ENCODE measurements at places on chromosomes 5 and 9.

DNA sequence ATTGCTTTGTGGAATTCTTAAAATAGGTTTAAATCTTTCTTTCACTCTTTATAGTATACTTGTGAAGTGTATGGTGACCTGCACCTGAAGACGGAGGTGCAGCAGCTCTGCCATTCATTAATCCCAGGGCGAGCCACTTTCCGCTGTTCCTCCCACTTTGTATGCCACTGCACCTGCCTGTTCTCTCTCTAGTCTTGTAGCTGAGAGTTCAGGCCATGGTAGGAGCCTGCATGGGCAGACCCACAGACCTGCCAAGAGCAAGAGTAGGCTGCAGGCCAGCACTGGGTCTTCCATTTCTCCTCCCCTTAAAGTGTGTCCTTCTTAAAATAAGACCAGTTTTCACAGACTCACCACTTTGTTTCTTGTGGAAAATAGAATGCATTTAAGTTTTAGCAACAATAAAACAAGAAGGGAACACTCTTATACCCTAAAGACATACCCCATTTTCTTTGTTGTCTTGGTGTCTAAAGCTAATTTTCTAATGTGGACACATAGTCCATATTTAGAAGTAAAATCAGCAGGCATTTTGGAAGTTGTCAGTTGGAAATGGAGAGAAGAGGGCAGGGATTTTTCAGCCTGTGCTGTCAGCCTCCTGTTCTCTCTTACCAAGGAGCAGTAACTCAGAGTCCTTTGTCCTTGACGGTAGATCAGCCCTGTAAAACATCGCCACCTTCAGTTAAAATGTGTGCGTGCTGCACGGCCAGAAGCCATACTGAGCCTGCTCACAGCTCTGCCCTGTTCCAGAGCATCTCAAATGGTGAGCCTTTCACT, 103.2 kb downstream of the SNCAIP start:
- DNase-seq = no peak

- DNase-seq = no peak
Observed at GRCh38 chr5:122322801-122323548, 10.9 kb downstream of the SNCAIP start.

DNA sequence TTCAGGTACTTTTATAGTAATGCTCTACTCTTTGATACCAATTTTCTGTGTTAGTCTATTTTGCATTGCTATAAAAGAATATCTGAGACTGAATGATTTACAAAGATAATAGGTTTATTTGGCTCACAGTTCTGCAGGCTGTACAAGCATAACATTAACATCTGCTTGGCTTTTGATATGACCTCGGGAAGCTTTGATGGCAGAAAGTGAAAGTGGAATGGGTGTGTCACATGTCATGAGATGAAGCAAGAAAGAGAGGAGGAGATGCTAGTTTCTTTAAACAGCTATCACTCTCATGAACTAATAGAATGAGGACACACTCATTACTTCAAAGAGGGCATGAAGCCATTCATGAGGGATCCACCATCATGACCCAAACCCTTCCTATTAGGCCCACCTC, 270.9 kb upstream of the IL12B start:
- no peak for DNase-seq

DNA sequence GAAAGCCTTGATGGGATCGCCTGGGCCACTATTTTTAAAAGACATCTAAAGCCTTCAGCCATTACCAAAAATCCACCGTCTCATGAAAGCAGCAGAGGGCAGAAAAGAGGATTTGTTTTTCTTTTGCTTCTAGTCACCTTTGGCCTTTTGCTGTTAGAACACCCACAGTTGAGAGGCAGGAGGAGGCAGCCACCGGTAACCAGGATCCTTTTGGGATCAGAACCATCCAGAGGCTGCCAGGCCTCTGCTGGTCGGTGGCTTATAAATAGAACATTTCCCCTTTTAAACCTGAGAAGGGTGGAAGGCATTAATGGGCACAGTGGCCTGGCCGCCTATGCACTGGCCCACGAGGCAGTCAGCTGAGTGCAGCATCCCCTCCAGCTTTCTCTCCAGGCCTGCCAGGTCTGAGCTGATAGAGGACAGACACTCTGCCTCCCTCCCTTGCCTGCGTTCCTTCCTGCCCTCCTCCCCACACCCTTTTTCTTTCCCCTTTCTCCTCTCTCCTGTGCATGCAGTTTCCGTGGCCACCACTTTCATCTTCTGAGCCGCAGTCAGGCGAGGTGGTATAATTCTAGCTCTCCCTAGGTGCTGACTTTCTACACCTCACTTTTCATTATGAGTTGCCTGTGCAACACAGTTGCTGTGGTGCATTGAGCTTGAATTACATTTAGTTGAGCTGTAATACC, 253.4 kb downstream of the ARHGAP26 start:
- no peak for DNase-seq

DNA sequence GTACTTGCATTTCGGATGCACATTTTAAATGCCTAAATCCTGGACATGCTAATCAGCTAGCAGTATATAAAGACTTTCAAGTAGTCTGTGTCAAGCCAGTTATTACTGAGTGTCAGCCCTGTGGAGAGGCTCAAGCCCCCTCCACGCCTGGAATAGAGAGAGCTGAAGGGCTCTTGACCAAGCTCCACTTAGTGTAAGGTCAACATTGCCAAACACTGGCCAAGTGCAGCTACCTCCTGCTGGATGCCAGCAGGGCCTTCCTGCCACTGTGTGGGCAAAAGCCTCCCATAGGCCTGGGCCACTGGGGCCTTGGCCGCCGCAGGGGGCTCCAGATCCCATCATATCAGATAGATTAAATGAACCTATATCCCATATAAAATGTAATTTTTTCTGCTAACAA, 239.4 kb upstream of the PANK3 start:
- DNase-seq = no peak

- no peak for DNase-seq
Observed at GRCh38 chr9:118029425-118029824, 325.2 kb downstream of the TLR4 start.

- no peak for DNase-seq
Observed at GRCh38 chr5:140178086-140178410, 3.1 kb downstream of the CYSTM1 start.

DNA sequence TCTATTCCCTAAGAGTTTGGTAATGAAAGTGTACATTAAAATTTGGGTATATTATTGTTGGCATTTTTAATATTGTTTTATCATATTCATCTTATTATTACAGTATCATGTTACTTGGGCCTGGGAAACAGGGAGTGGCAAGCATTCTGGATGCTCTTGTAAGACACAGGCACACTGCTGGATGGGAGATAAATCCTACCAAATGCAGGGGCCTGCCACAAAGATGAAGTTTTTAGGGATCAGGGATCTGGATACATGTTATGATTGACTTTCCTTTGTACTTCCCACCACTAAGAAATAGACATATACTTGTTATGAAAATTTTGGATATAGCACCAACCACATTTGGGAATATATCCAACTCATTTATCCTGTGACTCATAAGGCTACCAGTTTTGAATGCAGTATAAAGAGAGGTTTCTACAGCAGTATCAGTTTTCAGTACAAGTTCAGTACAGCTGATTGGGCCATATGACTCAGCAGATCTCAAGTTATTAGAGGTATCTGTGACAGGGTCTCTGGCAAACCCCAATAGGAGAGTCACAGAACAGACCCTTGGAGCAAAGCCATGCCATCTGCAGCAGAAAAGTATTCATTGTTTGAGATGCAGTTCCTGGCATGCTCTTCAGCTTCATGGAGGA, 360.1 kb downstream of the DMAC1 start:
- no peak for DNase-seq

GRCh38 chr5:135215617-135216470, 181.8 kb upstream of the PITX1 start:
- no peak for DNase-seq

DNA sequence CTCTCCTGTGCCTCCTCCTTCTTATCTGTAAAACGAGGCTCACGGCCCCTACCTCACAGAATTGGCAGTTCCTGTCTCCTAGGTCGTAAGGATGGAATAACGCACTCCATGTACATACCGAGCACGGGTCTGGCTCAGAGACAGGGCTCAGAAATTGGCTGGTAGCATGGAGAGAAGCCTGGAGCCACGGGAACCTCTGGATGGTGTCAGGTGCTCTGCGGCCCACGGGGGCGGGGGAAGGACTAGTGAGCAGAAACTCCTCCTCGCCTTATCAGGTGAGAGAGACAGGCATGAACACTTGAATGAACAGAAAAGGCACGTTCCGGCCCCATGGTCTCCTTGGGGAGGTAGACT, 15.4 kb upstream of the C5orf47 start:
- DNase-seq = no peak

DNA sequence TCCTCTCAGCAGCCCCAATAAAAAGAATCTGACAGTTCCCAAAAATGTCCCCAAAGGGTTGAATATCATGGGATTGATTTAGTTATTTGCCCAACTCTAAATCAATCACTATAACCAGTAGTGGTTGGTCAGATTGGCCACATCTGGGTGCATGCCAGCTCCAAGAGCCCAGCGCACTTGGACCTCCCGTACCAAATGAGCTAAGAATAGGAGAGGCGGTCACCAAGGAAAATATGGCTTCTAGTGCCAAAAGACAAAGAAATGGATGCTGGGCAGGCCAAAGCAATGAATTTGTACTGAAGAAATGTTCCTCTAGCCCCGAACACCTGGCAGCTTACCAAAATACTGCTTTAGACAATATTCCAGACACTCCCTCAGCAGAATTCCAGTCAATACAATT, 80.3 kb downstream of the RCL1 start:
- no peak for DNase-seq

GRCh38 chr5:37771731-37772130, 68.1 kb downstream of the GDNF start:
- no peak for DNase-seq

DNA sequence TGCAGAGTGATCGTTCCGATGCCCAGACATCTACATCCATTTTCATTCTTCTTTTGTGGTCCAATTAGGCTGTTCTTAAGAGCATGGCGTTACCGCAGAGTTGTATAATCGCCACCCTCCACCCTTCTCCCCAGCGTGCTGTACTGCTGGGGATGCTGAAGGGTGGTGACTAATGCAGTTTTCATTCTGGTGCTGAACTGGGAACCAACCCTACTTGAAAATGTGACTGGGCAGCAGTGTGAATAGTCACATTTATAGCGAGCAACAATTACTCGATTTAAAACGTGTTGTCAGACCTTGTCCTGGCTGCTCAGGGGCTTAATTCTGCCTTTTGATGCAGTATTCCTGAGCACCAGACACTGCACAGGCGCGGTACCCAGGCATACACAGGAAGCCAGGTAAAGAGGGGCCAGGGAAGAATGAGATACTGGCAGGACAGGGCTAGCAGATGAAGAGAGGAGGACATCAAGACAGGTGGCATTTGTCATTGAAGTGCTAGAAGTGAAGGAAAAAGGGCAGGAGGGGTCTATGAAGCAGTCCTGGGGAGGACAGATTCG, 719 bp upstream of the ISCA1 start:
- no peak for DNase-seq

- no peak for DNase-seq
Observed at GRCh38 chr5:36854402-36855140, 22.0 kb upstream of the NIPBL start.

DNA sequence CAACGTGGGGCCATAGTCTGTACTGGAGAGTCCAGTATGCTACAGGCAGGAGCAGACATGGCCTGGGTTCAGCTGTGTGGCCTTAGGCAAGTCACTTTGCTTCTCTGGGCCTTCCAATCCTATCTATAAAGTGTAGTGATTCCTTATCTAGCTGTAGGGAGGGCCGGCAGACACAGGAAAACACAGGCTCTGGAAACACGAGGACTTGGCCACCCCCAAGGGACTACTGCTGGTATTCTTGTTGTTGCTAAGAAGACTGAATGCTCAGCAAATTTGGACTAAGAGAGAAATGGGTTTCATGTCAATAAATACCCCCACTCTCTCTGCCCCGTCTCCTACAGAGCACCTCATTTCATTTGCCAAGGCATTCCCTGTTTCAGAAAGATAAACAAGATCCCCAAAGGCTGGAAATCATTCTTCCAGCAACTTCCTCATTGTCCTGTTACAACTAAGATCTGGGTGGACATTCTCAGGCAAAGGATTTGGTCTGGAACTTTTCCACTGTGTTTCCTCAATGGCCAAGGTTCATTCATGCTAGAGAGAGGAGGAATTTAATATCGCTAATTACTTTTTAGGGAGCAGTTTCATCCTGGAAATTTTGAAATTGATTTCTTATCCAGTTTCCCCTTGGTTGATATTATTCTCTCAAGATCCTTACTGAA, 105.8 kb downstream of the GABBR2 start:
- no peak for DNase-seq

DNA sequence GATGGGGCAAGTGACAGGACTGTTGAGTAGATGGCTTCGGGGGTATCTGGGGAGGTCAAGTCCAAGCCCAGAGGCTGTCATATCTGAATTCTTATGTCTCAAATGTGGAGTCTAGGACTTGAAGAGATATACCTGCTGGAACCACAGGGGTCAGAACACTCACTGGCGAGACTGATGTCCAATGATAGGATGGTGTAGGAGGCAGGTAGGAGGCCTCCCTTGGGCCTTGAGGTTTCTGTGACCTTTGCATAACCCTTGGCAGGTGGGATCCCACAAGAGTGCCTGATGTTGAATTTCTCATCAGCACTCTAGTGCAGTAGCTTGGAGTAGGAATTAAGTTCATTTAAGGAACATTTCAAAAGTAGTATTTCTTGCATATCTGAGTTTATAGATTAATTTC, 2.8 kb downstream of the CCL21 start:
- DNase-seq = no peak

- no peak for DNase-seq
Observed at GRCh38 chr5:130135506-130135905, 231.2 kb downstream of the CHSY3 start.

DNA sequence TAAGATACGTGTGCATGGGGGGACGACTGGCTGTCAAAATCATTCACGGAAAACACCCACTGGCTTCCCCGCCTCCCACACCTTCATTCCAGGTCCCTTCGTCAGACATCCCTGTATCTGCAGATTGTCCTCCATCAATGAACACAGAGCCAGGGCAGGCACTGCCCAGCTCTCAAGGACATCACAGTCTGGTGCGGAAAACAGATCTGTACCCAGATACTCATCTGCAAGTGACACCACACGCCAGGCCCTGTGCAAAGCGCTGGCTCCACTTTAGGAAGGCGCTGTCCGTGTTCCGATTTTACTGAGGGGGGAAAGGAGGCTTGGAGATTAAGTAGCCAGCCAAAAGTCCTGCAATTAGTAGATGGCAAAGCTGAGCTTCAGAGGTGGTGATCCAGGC, 72.3 kb downstream of the OLFM1 start:
- DNase-seq = no peak

DNA sequence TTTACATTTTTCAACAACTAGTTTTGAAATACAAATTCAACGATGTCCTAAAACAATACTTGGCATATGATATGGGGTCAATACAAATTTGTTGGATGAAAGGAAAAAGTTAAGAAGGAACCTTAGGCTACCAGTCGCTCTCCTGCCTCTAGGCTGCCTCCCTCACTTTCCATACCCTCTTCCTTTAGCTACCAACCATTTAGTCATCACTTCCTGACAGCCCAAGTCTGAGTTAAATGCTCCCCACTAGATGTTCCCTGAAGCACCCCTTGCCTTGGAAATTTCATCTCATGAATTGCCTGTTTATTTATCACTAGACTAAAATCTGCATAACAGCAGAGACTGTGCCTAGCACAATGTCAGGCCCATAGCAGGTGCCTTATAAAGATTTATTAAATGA, 2.7 kb upstream of the LARS1 start:
- no peak for DNase-seq

GRCh38 chr9:18981476-18982261, 51.3 kb downstream of the SAXO1 start:
- no peak for DNase-seq
